Left ventricle myocardium inferior (tissue), 1 donor: ENCODE measurements at places on chromosomes 13 and 19.
A peak's percentile ranks its signal among the peaks of the same experiment; 100 is the strongest.

DNA sequence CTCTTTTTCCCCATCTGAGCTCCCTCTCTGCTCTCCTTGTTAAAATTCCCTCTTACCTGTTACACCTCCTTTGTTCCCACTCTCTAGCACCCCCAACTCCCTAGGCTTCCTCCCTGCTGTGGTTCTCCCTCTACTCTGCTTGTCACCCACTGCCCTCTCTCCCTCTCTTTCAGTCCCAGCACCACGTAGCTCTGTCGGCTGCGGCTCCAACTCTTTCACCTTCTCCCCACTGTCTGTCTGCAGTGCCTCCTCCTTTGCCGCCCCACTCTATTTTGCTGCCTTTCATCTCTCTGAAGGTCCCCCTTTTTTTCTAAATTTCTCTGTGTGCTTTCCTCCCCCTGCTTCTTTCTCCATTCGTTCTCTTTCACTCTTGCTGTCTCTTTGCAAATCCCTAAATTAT, 1.1 kb downstream of the ZNF836 start:
- DNase-seq = no peak

GRCh38 chr13:51804295-51805172, 571 bp upstream of the DHRS12 start:
- DNase-seq = no peak

DNA sequence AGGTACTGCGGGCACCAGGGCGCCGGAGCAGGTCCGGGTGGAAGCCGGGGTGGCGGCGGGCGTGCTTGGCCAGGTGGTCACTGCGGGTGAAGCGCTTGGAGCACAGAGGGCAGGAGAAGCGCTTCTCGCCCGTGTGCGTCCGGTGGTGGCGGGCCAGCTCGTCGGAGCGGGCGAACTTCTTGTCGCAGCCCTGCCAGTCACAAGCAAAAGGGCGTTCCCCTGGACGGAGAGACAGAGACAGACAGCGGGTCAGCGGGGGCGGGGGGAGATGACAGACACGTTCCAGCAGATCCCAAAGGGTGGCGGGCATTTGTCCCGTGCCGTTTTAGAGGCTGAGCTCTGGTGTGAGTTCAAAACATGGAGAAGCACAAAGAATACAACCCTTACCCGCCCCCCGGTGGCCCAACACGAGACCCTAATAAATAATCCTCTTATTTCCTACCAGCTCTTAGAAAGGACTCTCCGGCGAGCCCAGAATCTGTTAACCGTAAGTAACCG, 6.3 kb upstream of the REXO1 start:
- DNase-seq = peak; percentile 74

GRCh38 chr13:41919741-41920487, 41.0 kb downstream of the VWA8 start:
- DNase-seq = no peak

DNA sequence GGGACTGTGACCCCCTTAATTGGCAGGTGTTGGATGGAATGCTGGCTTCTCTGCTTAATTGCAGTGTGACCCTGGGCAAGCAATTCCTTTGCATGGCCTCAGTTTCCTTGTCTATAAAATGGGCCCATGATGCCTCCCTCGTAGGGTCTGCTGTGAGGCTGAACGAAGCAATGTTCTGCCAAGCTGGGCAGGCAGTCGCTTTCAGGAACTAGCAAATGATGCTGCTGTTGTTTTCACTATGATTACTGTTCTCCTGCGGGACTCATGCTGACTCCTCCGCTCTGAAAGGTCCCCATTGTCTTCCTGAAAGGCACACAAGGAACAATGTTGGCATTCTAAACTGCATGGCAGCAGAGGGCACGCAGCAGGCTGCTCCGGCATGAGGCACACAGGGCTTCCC, 6.8 kb downstream of the BICRA start:
- DNase-seq = no peak

DNA sequence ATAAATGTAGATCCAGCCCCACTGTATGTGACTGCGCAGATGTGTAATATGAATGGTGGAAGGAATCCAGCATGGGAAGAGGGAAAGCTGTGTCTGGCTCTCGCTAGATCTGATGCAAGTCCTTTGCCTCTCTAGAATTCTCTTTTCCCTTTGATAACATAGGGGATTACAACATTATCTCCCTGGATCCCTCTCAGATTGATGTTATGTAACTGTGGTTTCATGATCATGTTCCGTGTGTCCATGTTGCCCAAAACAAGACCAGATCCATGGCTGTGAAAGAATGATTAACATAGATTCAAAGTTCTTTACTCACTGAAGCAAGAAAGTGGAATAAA, 184.0 kb upstream of the UBL3 start:
- no peak for DNase-seq

GRCh38 chr13:84290386-84290785, 408.1 kb upstream of the SLITRK1 start:
- no peak for DNase-seq

- no peak for DNase-seq
Measured at GRCh38 chr13:94435604-94436226, 43.8 kb downstream of the DCT start.

DNA sequence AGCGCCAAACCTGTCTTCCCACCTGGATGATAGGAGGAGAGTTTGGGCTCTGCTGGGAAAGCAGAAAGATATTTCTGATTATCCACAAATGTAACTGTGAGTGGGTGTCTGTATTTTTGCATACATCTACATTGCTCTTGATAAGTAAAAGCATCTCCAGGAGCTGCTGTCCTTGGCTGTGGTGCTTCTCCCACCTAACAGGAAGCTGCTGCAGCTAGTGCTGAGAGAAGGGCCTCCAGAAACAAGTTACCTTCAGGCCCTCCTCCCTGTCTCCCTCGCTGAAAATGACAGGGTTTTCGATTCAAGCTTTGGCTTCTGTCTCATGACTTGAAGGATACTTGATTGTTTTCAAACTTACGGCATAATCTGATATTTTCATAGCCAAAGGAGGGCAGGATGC, 90.1 kb downstream of the FOXO1 start:
- no peak for DNase-seq

- DNase-seq = no peak
Measured at GRCh38 chr19:12785431-12786031, 5.8 kb upstream of the JUNB start.

DNA sequence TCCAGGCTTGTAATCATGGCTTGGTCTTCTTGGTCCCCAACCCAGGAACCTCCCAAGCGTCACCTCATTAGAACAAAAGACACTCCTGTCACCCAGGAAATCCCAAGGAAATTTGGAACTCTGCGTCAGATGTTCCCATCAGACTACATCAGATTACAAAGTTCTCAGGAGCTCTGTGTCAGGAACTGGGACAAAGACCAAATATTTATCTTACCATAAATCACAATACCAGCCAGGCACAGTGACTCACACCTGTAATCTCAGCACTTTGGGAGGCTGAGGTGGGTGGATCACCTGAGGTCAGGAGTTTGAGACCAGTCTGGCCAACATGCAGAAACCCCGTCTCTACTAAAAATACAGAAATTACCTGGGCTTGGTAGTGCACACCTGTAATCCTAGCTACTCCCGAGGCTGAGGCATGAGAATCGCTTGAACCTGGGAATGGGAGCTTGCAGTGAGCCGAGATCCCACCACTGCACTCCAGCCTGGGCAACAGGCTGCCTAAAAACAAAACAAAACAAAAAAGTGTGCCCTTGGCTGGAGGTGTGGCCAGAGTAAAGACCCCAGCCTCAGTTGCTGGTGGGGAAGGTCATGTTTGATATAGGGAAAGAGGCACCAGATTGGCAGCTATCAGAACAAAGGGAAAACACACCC, 16.7 kb upstream of the CCDC124 start:
- no peak for DNase-seq

DNA sequence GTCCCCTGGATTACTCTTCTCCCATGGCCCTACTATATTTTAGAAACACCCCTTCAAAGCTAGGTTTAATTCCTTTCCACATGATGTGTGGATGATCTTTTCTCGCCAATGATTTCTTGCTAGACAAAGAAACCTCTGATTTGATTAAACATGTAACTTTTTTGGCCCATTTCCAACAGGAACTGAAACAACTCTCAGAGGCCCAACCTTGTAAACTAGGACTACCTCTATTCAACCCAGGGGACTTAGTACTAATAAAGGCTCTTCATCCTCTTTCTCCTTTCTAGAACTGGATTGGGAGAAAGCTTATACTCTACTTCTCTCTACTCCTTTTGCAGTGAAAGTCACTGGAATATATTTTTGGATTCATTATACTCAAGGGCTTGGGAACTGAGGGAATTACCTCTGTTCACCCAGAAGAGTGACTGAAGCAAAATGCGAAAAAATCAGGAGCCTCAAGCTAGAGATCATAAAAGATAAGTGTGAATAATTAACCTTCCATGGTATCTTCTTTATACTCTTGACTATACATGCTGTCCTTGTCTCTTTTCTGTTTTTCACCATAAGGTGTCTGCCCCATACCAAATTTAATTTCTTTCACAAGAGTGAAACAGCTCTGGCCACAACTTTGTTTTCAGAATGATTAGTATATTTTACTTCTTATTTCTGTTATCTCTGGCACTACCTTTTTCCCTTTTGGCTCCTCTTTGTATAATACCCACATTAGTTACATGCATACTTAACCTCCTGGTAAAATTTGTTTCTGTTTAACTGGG, 977.6 kb downstream of the SLITRK5 start:
- DNase-seq = no peak

DNA sequence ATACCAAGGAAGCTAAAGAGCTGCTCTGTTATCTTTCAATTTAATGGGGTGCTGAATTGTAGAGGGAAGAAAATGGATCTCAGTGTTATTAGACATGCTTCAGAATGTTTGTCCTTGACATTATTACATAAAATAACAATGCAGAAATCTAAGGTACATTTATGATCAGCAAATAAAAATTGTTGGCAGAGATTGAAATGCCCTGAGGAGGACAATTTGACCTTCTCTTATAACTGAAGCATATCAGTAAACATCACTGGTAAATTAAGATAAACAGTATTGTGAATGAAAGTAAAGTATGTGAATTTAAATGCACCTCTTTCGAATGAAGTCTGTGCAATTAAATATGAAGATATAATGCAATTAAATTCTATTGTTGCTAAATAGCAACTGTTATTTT, 1362.1 kb upstream of the ATXN8OS start:
- DNase-seq = no peak

GRCh38 chr19:35628264-35628564, 622 bp upstream of the RBM42 start:
- DNase-seq = no peak

- no peak for DNase-seq
Measured at GRCh38 chr13:80237646-80238045, 103.3 kb downstream of the SPRY2 start.

GRCh38 chr19:45082170-45082569, 3.1 kb downstream of the GEMIN7 start:
- no peak for DNase-seq

DNA sequence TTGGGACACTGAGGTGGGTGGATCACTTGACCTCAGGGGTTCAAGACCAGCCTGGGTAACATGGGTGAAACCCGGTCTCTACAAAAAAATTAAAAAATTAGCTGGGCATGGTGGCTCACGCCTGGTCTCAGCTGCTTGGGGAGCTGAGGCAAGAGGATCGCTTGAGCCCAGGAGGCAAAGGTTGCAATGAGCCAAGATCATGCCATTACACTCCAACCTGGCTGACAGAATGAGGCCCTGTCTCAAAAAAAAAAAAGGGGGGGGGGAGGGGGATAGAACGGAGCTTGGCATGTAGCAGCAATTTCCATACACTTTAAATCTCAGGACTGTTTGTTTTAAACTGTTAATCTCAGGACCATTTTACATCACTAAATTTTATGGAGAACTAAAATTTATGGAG, 2.2 kb downstream of the ACP7 start:
- no peak for DNase-seq

- peak; percentile 12 for DNase-seq
Measured at GRCh38 chr13:113597391-113598080, 13.0 kb downstream of the TFDP1 start.

DNA sequence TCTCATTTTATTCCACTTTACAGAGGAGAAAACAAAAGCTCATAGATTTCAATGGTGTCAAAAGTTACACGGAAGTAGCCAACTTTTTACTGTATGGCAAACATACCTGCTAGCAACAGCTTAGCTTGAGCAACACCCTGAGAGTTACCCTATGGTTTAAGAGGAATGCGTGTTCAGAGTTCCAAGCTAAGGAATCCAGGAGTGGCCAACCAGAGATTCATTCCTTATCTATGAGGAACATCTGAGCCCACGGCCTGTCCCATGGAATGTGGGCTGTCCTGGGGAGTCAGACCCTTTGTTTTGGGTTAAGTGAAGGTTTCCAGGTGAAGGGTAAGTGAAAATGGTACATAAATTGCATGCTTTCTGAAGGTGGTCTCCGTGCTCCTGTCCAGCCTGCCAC, 67.5 kb downstream of the STARD13 start:
- no peak for DNase-seq

- no peak for DNase-seq
Measured at GRCh38 chr19:53659292-53659691, 27.5 kb downstream of the DPRX start.

DNA sequence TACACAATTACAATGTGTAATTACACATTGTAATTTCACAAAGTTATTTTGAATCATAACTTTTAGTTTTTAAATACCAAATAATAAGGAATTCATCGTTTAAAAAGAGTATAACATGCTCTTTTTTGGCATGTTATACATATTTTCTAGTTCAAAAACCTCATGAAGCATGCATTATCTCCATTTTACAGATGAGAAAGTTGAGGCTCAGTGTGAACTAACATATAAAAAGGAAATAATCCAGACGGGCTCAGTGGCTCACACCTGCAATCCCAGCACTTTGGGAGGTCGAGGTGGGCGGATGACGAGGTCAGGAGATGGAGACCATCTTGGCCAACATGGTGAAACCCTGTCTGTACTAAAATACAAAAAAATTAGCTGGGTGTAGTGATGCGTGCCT, 107.9 kb downstream of the PCDH9 start:
- no peak for DNase-seq

- no peak for DNase-seq
Measured at GRCh38 chr13:44231786-44232516, 141.7 kb upstream of the SERP2 start.

GRCh38 chr19:39236527-39236926, 8.3 kb downstream of the IFNL3 start:
- no peak for DNase-seq

DNA sequence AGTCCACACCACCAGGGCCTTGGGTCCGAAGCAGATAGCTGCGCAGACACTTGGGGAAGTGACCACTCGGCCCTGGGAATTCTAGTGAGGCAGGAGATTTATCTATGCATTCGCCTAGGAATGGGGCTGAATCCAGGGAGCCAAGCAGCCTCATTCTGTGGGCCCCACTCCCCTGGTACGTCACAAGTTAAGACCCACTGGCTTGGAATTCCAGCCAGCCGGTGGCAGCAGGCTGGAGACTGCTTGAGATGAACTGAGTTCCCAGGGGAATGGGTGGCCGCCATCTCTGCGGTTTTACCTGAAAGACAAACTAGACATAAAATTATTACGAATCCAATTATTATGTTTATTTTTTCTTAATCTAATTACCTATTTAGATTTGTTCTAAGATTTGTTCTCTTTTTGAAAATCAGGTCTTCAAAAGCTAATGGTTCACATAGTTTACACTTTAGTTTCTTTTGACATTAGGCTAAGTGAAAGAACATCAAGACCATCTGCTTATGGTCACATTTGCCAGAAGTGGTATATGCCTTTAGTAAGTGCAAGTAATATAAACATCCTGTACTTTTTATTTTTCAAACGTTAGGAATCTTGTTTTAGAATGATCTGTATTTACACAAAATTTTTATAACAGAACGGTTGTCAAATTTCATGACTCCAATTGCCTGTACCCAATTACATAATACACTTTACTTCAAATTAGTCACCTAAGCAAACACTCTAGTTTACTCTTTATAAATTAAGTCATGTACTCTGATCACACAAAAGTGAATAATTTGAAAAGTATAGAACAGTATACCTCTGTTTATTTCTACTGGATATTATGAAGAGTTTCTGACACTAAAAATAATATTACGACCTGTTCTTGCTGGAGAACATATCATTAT, 74.4 kb downstream of the SLITRK6 start:
- no peak for DNase-seq
